NCI-H1694 (cell line): ENCODE measurements at places on chromosomes 6 and 20.

DNA sequence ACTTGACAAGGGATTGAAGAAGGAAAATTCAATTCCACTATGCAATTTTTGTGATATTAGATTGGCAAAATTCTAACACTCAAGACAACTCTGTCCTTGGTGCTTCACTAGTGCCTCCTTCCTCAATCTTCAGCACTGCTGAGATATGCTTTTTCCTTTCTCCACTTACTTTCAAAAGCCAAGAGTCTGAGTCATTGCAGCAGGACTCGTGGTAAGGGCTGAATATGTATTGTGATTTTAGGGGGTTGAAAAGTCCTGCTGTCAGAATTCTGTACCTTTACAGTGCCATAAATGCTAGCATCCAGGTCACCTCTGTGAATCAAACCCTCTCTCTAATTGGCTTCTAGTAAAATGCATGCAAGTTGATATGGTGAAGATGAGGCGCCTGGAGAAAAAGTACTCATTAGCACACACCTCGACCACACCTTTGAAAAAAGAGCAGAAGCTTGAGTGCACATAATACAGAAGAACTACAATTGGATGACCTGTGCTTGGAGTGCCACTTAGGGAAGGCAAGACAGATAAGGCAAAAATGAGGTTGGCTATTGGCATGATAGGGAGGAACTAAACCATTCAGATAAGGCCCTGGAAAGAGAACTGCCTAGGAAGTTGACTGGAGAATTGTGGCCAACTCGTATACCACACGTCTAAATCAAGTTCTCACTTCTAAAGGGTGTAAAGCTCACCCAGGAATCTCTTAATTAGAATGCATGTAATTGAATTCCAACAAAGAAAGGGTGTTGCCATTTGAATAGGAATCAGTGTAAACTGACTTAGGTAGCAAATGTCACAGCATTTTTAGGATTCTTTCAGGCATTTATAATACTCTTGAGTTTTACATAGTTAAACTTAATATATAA, 43.6 kb upstream of the FAM83B start:
- DNase-seq: no peak

DNA sequence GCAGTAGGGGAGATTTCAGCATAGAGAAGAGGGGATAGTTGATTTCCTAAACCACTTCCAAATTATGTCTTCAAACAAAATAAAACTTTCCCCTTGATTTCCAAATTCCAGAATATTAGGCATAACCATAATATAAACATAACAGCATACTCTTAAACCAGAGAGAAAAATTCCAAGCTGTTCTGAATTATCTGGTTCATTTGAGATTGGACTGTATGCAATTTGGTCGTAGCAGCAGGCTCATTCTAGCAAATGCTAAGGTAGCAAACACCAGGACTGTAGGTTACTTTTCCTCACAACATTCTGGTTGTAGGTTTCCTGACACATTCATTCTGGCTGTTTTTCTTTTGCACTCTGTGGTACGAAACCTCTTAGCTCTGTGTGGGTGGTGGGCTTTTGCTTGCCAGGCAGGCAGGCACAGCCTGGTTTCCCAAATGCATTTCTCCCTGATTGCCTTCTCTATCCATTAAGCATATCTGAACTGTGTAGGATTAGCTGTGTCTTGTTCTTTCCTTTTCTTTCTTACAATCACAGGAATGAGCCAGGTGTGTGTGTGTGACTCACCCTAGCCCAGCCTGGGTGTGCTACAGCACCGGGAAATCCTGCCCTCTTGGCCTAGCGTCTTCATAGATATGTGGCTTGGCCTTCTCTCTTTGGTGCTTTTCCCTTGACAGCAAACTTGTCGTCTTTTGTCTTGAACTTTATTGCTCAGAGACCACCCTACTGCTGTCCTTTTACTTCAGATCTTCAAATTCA, 77.1 kb downstream of the JARID2 start:
- no peak for DNase-seq

DNA sequence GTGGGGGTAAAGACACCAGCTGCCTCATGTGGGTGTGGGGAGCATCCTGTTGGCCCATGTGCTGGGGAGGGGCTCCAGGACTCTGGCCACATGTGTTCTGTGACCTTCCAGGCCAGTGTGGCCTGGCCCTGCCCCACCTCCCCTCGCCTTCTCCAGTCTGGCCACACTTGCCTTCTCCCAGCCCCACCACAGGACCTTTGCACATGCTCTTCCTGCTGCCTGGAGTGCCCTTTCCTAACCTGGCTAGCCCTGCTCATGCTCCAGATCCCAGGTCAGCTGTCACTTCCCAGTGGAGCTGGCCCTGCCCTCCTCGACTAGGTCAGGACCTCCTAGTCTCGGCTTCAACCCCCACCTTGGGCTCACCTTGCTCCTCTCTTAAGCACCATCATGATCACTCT, 183.8 kb downstream of the CDH4 start:
- no peak for DNase-seq

- no peak for DNase-seq
Measured at GRCh38 chr20:15256676-15257568, 919.5 kb upstream of the FLRT3 start.

- DNase-seq: no peak
Measured at GRCh38 chr20:48951646-48952045, 30.1 kb downstream of the ARFGEF2 start.

GRCh38 chr6:53917464-53917842, 122.6 kb downstream of the LRRC1 start:
- no peak for DNase-seq

GRCh38 chr20:44170816-44171410, 16.1 kb downstream of the JPH2 start:
- no peak for DNase-seq

DNA sequence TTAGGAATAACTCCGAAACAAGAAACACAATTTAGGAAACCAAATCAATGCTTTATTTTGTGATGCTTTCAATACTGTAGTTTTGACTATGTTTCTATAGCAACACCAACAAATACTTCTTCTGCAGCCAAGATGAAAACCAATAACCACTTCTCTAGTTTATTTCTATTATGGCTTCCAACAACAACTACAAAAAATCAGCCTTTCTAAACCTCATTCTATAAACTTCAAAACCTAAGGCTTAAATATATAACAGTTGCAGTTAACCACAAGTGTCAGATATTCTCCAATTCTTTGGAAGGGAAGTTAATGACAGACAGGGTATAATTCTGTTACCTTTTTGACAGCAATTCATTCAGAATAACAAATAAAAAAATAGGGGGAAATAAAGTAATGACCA, 80.9 kb downstream of the EPB41L2 start:
- no peak for DNase-seq

- no peak for DNase-seq
Measured at GRCh38 chr20:14341801-14342200, 4.4 kb upstream of the FLRT3 start.

- peak; percentile 30 for DNase-seq
Measured at GRCh38 chr6:112311950-112312547, 35.1 kb upstream of the RFPL4B start.

DNA sequence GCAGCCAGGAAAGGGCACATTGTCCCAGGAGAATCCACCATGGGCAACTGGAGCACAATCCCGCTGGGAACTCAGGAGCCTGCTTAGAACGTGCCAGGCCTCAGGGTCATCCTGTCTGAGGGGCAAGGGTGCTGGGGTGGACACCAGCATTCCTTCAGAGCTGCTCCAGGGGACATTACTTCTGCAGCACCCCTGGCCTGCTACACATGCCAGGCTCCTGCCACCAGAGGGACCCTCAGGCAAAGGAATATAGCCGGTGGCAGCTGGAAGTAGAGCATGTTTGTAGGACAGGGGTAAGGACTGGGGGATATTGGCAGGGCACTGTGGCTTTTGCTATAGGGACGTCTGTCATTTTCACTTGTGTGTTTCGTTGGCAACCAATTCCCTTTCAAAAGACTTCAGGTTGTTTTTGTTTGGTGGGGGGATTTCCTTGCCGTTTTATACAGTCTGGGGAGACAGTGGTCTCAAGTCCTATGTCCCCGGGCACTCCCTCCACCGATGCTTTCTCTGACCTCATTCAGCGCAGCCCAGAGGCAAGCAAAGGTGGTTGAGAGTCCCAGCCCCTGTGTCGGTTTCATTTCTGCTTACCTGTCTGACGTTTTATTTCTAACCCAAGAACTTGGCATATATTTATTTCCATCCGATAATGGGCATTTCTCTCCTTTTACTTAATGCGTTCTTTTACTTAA, 130.8 kb downstream of the JPH2 start:
- no peak for DNase-seq

GRCh38 chr6:167851370-167851952, 24.8 kb downstream of the AFDN start:
- no peak for DNase-seq

- DNase-seq: no peak
Measured at GRCh38 chr20:5670874-5671273, 79.3 kb upstream of the SHLD1 start.

DNA sequence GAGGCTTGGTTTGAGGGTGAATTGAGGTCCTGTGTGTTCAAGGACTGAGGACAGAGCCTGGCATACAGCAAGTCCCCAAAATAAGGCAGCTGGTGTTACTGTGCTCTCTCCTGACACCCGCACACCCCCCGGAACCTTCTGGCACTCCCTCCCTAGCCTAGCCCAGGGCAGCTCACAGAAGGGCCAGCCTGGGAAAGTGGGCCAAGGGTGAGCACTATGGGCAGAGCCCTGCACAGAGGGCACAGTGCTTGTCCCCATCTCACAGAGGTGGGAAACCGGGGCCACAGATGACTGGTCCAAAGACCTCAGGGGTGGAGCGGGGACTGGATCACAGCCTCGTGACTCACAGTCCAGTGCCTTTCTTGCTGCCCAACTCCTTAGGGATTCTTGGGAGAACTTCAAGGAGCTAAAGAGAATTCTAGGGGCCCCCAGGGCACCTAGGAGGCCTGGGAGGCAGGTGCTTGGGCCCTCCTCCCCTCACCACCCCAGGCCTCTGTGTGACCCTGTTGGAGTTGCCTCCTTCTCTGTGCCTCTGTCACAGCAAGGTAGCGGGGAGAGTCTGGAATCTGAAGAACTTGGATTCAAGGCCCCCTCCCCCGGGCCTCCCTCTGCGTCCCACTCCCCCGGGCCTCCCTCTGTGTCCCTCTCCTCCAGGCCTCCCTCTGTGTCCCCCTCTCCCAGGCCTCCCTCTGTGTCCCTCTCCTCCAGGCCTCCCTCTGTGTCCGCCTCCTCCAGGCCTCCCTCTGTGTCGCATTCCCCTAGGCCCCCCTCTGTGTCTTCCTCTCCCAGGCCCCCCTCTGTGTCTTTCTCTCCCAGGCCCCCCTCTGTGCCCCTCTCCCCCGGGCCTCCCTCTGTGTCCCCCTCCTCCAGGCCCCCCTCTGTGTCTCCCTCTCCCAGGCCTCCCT, 13.5 kb downstream of the DLGAP4 start:
- no peak for DNase-seq

DNA sequence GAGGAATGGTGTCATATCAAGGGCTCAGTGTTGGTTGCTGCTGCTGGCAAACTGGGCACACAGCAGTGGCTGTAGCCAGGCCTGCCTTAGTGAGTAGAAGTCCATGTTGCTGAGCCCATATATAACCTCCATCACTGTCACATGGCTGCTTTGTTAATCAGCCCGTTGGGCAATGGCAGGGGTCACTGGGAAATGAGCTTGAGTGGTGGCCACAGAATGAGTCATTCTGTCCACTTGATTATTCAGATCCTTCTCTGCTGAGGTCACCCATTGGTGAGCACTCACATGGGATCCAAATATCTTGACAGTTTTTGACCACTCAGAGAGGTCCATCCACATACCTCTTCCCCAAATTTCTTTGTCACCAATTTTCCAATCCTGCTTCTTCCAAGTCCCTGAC, 898.9 kb upstream of the EYS start:
- DNase-seq: no peak

- no peak for DNase-seq
Measured at GRCh38 chr6:15152700-15153099, 93.2 kb upstream of the JARID2 start.

- no peak for DNase-seq
Measured at GRCh38 chr6:82467338-82467737, 103.7 kb downstream of the TPBG start.

DNA sequence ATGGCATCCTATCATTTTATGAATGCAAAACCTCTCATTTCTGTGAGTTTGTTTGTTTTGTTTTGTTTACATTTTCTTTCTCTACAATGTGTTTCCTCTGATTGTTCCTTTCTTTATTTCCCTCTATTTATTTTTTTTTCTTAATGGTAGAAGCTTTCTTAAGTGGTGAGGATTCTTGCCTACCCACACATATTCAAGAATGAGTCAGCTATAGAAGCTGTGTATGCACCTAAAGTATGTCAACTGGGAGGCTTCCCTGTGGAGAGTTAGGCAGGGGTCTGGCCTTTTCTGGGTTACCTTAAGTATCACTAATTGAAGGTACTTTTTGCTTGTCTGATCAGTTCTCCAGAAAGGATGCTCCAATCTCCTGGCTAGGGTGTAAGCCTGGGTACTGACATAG, 354.0 kb downstream of the ESR1 start:
- DNase-seq: no peak

- no peak for DNase-seq
Measured at GRCh38 chr20:2103461-2104153, 2.0 kb downstream of the STK35 start.

GRCh38 chr6:44235269-44235668, 11.6 kb upstream of the HSP90AB1 start:
- DNase-seq: no peak

GRCh38 chr6:28496099-28496779, 19.4 kb downstream of the GPX6 start:
- peak; percentile 20 for DNase-seq

DNA sequence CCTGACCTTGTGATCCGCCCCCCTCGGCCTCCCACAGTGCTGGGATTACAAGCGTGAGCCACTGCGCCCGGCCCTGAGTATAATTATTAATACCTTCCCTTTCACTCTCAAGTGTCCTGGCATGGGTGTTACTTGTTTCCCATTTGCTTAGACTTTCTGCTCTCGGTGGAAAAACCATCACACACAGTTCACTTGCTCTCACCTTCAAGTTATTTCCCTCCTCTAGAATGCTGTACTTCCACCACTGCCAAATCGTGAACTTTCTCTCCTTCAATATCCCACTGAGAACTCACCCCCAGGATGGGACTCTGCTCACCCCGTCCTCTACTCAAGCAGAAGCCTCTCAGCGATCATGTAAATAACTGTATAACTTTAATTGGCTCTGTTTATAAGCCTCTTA, 4.6 kb upstream of the HIVEP1 start:
- no peak for DNase-seq

DNA sequence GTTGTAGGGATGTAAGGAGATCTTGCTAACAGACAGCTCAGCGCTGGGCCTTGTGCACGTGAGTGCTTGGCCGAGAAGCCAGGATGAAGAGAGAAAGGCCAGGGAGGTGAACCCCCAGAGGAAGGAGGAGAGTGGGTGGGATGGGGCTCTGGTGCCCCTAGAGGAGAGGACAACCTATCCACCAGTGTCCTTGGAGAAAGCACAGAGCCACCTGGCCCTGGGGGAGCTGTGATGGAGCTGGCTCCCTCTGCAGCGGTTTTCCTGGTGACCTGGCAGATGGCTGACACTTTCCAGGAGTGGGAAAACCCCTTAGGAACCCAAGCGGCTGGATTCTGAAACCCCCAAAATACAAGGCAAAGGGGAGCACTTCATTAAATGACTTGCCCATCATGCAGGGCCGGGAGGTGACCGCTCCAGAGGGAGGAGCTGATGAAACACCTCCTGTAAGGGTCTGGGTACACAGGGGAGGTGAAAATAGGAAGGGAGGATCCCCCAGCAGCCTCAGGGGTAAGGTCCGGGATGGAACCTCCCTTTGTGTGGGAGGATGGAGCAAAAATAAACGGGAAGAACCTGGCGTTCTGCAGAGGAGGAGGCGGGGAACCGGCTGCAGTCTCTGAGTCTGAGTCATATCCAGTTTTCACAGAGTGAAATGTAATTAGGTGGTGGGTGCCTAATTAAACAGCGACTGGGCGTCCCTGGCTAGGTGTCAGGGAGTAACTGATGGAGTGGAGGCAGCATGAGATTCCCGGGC, 80.4 kb downstream of the SULF2 start:
- peak; percentile 13 for DNase-seq

GRCh38 chr20:38317422-38317821, 13.5 kb downstream of the BPI start:
- DNase-seq: no peak
